ENCODE measurements at places on chromosomes 2 and 18. TPM values are rescaled to one million over a fixed set of nuclear protein-coding genes. Genes with fewer than 3 reads are reported as not detected.

The ALPG gene
- 0.07 TPM for polyA plus RNA-seq

The ANKRD30B gene
- polyA plus RNA-seq, result not detected

The RAB6C gene
- polyA plus RNA-seq, result 0.07 TPM

The WBP1 gene
- polyA plus RNA-seq, result 59.0 TPM

The SCN7A gene
- not detected for polyA plus RNA-seq

The AFF3 gene
- polyA plus RNA-seq, result not detected

The FBXO48 gene
- 0.74 TPM for polyA plus RNA-seq

The HEATR5B gene
- 8.4 TPM for polyA plus RNA-seq

The TXNDC2 gene
- 0.06 TPM for polyA plus RNA-seq

The NAT8 gene
- not detected for polyA plus RNA-seq

The ALMS1 gene
- polyA plus RNA-seq, result 5.2 TPM

The TUBB8B gene
- polyA plus RNA-seq, result not detected

GRCh38 chr2:29336341-29337241 lies 221.4 kb downstream of the CLIP4 start:
- no peak for DNase-seq

GRCh38 chr2:105640246-105640645 lies 104.5 kb upstream of the NCK2 start:
- no peak for DNase-seq

DNA sequence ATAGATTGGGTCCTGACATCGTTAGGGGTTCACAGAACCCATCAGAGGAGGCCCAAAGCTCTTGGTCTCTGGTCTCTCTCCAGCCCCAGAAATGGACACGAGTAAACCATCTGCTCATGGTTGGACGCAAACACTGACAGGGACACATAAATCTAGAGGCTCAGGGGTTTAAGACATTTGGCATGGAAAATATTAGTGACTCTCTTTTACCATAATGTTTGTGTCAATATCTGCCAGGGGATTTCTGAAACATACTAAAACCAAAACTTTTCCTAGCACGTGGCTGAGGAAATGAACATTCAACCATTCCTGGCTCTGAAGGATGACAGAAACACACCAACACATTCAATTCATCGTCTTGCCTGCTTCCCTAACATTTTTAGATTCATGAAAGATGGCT lies 226.2 kb downstream of the SP3 start:
- no peak for DNase-seq

DNA sequence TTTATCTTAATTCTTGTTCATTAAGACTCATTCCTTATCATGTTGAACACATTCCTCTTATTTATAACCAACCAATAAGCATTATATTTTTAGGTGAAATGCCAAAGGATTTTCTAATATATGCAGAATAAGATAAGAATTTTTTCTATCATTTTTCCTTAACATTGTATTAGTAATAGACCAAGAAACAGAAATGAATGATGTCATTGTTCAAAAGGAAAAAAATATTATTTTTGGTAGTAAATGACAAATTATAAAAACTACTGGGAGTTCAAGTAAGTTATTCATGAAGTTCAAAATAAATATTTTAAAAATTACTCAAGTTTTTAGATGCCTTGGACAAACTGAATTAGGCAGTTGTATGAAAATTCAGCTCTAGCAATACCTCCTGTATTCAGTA lies 25.5 kb downstream of the DCAF17 start:
- no peak for DNase-seq

GRCh38 chr2:228197504-228197903 lies 16.0 kb upstream of the SPHKAP start:
- DNase-seq, result no peak

GRCh38 chr18:54233228-54233625 lies 8.8 kb upstream of the MBD2 start:
- no peak for DNase-seq

- no peak for DNase-seq
Observed at GRCh38 chr2:219204425-219205164, 2.0 kb upstream of the ZFAND2B start.

GRCh38 chr2:138516030-138516704 lies 14.6 kb downstream of the SPOPL start:
- DNase-seq, result peak; percentile 19

- no peak for DNase-seq
Observed at GRCh38 chr2:219569635-219570034, 1.7 kb downstream of the OBSL1 start.

DNA sequence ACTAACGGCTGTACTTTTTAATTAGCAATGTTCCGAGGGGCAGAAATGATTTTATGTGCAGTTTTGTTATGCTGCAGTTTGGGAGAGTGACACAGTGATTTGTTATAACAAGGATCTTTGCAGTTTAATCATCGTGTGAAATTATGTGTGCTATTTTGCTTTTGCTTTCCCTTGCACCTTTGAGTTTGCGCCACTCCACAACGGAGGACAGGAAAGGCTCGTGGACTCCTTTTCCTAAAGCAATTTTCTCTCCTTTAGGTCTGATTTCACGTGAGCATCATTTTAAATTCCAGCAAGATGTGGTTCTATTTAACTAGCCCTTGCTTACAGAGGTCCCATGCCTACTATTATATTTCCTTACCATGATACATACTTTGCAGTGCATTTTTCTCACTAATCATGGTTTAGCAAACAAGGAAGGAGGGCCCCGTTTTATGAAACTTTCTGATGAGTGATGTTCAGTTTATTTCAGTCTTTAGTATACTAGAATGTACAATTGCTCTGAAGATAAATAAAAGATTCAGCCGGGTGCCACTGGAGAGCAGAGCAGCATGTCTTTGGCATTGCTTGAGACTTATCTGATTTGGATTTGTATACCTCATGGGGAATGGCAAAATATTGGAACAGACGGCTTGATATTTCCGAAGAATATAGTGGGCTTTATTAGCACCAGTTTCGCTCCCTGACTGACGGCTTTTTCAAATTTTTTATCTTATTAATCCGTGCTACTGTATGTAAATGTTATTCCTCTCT lies 528.2 kb upstream of the FANCL start:
- no peak for DNase-seq

DNA sequence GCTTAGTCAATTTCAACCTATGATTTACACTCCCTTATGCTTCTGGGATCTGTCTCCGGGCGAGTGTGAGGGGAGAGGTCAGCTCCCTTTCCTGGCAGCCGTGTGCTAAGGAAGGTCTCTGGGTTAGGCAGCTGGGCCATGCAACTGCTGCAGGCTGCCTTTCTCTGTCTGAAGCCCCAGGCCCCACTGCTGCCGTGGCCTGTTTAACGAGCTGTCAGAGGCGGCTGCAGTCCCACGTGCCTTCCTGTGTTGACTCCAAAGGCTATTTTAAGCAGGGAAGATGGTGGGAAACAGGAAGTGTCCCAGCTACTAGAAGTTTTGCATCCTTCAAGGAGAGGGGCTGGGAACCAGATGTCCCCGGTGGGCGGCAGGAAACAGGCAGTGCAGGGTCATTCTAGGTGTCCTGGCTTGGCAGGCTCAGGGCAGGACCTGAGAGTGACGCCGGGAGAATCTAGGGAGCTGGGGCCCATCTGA lies 186.4 kb downstream of the TNS1 start:
- DNase-seq, result no peak

GRCh38 chr2:158755310-158756087 lies 39.6 kb upstream of the DAPL1 start:
- no peak for DNase-seq

- DNase-seq, result no peak
Observed at GRCh38 chr2:201396595-201396994, 39.5 kb upstream of the FLACC1 start.

DNA sequence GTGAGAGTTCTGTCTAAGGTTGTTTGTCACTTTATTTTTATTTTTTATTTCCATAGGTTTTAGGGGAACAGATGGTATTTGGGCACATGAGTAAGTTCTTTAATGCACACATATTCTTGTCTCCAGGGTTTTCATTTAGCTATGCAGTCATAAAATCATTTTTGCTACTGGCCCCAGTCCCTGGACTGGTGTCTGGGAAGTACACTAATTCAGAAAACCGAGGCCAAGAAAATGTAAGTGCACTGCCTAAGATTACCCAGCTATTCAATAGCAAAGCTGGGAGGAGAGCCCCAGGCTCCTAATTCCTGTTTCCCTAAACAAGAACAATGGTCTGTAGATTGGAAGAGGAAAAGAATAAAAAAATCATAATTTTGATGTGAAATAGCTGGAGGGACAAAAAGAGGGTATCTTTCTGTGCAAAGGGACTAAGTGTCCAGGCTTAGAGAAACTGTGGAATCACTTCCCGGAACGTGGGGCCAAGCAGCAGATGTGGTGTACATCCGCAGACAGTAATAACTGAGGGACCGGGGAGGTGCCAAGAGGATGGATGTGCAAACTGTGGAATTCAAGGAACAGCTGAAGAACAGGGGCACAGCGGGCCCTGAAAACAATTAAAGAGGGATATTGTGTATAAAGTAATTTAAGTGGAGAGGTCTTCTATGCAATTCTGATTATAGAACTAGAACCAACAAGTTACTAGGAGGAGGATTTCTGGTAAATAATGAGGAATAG lies 236.3 kb downstream of the ACKR3 start:
- no peak for DNase-seq

- no peak for DNase-seq
Observed at GRCh38 chr2:68798569-68798968, 64.0 kb downstream of the ARHGAP25 start.

DNA sequence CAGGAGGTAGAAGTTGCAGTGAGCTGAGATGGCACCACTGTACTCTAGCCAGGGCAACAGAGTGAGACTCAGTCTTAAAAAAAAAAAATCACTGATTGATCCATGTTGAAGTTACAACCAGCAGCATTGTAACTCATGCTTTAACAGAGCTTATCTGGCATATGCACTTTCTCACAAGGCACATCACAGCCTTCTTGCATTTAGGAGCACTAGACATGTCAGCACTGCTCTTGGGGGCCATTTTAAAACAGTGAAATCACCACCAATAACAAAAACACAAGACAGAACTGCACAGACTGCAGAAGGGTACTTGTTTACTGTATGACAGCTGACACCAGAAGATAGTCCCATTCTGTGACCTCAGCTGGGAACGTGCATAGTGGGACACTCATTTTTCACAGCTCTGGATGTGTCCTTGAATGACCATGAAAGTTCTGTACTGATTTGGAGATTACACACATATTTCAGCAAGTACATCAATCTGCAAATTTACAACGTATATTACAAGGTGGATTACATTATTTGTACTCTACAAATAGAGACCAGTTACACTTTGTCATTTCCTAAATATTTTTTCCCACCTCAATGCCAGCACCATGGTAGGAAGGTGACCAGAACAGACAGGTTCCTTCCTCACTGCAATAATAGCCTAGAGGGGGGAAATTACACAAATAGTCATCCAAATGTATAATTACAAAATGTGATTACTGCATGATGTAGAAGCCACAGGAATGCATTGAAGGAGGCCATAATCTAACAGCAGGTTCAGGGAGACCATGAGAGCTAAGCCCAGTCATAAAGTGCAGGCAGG lies 35.1 kb downstream of the CCBE1 start:
- DNase-seq, result no peak

DNA sequence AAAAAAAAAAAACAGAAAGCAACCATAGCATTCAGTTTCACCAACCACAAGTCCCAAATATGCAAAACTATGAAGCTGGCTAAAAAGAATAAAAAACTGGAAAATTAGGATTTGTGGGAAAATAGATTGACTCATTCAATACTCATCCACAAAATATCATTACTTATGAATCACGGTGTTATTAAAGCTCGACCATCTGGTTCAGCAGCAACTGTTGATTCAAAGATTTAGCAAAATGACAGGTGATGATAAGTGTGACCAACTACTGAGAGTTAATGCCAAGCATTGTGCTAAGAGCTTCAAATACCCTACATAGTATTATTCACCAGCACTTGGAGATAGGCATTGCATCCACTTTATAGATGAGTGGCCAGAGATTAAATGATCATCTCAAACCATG lies 26.2 kb upstream of the XDH start:
- no peak for DNase-seq

- no peak for DNase-seq
Observed at GRCh38 chr18:61888622-61889021, 4.2 kb downstream of the RNF152 start.

- DNase-seq, result no peak
Observed at GRCh38 chr2:168210216-168210894, 37.0 kb downstream of the STK39 start.

DNA sequence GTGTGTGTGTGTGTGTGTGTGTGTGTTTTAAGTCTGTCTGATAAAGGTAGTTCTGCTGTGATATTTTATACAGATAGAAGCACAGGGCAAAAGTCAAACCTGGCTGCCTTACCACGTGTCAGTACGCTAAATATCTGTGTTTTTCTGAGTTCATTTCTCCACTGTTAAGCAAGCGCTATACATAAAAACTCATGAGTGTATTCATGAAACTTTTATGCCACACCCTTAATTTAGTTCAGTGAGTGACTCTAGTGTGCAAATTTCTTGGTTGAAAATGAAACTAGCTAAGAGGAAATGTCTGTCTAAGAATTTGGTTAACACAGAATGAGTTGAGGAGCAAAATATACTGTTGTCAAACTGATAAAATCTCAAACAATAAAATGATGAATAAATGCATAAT lies 11.2 kb downstream of the CASP10 start:
- no peak for DNase-seq

DNA sequence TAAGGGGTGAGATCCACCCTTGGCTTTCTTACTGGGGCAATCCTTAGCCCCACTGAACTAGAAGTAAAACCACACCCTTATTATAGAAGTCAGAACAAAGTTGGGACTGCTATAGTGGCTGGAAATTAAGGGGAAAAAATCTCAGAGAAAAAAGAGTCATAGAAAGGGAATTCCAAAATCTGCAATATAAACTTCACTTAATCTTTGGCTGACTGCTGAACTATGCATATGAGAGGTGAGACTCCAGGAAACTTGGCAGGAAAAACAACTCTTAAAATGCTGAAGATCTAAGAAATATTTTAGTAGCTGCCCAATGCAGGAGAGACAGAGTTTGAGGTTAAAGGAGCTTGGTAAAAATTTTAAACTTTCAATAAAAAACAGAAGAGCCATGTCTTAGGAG lies 201.8 kb upstream of the FN1 start:
- no peak for DNase-seq

GRCh38 chr2:142825861-142826260 lies 51.6 kb upstream of the KYNU start:
- DNase-seq, result no peak

GRCh38 chr18:22191346-22191695 lies 21.9 kb downstream of the GATA6 start:
- no peak for DNase-seq

DNA sequence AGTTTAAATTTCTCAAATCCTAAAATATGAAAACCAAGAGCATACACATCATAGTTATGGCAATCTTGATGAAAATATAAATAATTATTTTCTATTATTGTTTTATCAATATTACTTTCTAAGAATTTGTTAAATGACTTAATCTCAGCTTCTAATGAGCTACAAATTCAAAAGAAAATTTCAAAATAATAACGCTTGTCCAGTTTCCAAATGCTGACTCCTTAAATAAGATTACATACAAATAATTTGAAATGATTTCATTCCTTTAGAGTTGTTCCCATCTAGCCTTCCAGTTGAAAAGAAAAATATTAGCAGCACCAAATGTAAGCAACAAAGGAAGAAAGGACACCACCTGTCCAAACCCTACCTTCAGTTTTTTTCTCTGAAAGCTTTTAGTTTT lies 82.4 kb upstream of the COL5A2 start:
- no peak for DNase-seq

- no peak for DNase-seq
Observed at GRCh38 chr2:8389431-8390108, 292.3 kb upstream of the ID2 start.

Data from A549 (cell line).